ENCODE measurements at places on chromosomes 3 and 15. TPM values are rescaled to one million over a fixed set of nuclear protein-coding genes. Genes with fewer than 3 reads are reported as not detected.

- H3K36me3 ChIP-seq, result no peaks in the 10 kb centered on the region
- no peak for DNase-seq
- no peak overlapping the region for H3K27ac ChIP-seq
- peaks cover 9% of the 10 kb centered on the region for H3K27me3 ChIP-seq
Observed at GRCh38 chr3:124763644-124764358, 33.5 kb downstream of the UMPS start.

DNA sequence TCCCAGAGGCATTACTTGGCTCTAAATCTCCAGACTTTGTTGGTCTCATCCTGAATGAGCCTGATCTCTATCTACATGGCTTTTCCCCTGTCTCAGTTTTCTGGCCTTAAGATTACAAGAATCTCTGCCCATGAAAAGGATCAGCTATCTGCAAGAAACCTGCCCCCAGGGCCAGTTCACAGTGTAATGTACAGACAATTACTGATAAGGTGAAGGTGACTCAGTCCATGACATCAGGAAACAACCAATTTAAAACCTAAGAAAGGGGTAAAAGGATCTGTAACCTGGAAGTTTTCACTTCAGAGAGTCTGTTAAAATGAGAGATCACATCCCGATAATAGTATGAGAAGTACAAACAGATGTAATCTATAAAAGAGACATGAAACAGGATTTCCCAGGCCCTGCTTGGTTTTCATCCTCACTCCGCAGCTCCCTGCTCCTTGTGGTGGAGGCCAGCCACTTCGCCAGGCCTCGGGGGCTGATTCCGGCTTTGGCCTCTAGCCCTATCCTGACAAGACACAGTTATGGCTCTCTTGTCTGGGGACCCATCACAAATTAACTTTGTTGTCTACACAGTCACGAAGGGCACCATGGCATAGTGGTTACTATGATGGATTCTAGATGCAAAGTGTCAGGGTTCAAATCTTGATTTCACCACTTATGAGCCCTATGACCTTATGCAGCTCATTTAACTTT lies 136.9 kb downstream of the THSD4 start:
- H3K36me3 ChIP-seq, result no peaks in the 10 kb centered on the region
- no peak for DNase-seq
- no peak overlapping the region for H3K4me3 ChIP-seq
- H3K27me3 ChIP-seq, result peaks cover 2% of the 10 kb centered on the region

GRCh38 chr3:66082679-66083078 lies 44.0 kb upstream of the MAGI1 start:
- no peaks in the 10 kb centered on the region for H3K4me1 ChIP-seq
- H3K4me3 ChIP-seq, result no peak overlapping the region

DNA sequence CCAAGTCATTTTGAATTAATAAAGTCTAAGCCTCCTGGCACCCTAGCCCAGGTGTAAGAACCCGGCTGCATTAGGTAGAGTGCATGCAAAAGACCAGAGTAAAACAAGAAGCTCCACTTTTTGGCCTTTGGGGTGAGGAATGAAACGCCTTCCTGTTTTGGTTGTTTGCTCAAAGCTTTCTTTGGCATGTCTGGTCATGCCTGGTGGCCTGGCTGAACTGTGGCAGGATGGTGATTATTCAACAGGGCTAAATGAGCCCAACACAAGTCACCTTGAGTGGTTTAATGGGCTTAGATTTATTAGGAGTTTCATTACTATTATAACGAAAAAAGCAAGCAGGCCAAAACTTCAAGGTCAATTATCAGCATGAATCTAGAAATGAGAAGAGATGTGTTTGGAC lies 40.9 kb upstream of the LDHAL6B start:
- H3K27me3 ChIP-seq, result no peaks in the 10 kb centered on the region
- H3K36me3 ChIP-seq, result peaks cover 22% of the 10 kb centered on the region
- H3K4me3 ChIP-seq, result no peak overlapping the region
- H3K4me1 ChIP-seq, result peaks cover 27% of the 10 kb centered on the region

GRCh38 chr15:32091505-32092380 lies 61.4 kb downstream of the CHRNA7 start:
- no peak overlapping the region for H3K4me3 ChIP-seq
- DNase-seq, result no peak
- no peak overlapping the region for H3K27ac ChIP-seq
- no peaks in the 10 kb centered on the region for H3K36me3 ChIP-seq
- H3K27me3 ChIP-seq, result no peaks in the 10 kb centered on the region

- H3K27ac ChIP-seq, result no peak overlapping the region
- no peaks in the 10 kb centered on the region for H3K36me3 ChIP-seq
- no peak overlapping the region for H3K4me3 ChIP-seq
Observed at GRCh38 chr3:120173056-120173675, 78.9 kb upstream of the GSK3B start.

RNU5B-1 gene
- total RNA-seq, result not detected

GHSR gene
- total RNA-seq, result not detected

DNA sequence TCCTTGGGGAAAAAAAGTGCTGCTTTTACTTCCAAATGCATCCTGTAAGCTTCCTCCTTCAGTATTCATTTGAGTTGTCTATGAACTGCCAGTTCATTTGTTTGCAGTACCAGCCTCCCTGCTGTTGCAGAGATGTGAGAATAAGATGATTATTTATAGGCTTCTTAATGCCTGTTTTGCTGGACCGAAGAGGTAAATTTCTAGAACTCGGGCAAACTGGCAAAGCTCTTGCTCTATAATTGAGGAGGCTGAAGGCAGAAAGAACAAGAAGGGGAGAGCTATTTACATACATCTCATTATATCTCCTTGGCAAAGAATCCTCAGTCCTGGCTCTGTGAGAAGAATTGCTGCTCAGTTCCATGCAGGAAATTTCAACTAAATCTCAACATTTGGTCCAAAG lies 790.4 kb downstream of the GRM7 start:
- DNase-seq, result no peak
- H3K4me1 ChIP-seq, result no peaks in the 10 kb centered on the region
- H3K36me3 ChIP-seq, result no peaks in the 10 kb centered on the region
- H3K27ac ChIP-seq, result no peak overlapping the region
- no peaks in the 10 kb centered on the region for H3K27me3 ChIP-seq

GRCh38 chr3:120471643-120472042 lies 20.9 kb upstream of the FSTL1 start:
- H3K36me3 ChIP-seq, result no peaks in the 10 kb centered on the region
- no peak overlapping the region for H3K4me3 ChIP-seq
- no peaks in the 10 kb centered on the region for H3K4me1 ChIP-seq
- no peak overlapping the region for H3K27ac ChIP-seq
- DNase-seq, result no peak
- peaks cover 5% of the 10 kb centered on the region for H3K27me3 ChIP-seq

GRCh38 chr3:6228958-6229683 lies 631.8 kb upstream of the GRM7 start:
- no peak overlapping the region for H3K27ac ChIP-seq
- no peak overlapping the region for H3K4me3 ChIP-seq
- H3K27me3 ChIP-seq, result no peaks in the 10 kb centered on the region
- DNase-seq, result no peak
- H3K36me3 ChIP-seq, result no peaks in the 10 kb centered on the region
- H3K4me1 ChIP-seq, result no peaks in the 10 kb centered on the region

CCR2 gene
- 21.0 TPM for total RNA-seq

ECE2 gene
- not detected for total RNA-seq

DNA sequence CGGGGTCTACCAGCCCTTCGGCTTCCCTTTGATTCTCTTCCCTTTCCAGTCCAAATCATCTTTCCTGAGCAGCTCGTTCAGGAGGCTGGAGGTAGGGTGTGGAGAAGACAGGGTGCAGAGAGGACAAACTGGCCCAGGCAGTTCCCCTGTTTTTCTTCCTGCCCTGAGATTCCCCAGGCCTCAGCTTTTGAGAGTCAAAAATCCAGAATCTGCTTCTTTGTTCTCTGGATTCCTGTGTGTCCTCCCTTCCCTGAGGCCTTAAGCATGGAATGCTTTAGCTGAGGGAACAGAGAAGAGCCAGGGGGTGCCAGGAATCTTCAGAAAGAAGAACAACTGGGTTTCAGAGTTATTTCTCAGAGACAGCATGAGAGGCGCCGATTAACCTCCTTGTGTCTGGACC lies 26.7 kb upstream of the LRTM1 start:
- no peak for DNase-seq
- H3K36me3 ChIP-seq, result no peaks in the 10 kb centered on the region
- no peaks in the 10 kb centered on the region for H3K4me1 ChIP-seq

FOXB1 gene
- total RNA-seq, result 1.2 TPM

DNA sequence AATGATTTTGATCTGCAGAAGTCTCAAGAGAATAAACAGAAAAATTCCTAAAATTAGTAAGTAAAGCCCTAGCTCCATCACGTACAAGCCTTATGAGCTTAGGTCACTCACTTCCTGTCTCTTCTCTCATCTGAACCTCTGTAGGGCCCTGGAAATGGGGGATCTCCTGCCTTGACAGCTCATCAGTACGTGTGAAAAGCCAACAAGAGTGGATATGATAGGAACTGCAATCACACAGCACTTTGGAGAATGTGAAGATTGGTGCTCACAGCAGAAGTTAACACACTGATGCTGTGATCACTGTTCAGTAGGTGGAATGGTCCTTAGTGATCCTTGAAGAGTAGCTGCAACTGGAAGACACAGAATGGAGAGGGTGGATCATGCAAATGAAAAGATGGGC lies 27.8 kb upstream of the ALDH1L1 start:
- no peak for DNase-seq
- H3K27ac ChIP-seq, result no peak overlapping the region
- no peaks in the 10 kb centered on the region for H3K4me1 ChIP-seq

DNA sequence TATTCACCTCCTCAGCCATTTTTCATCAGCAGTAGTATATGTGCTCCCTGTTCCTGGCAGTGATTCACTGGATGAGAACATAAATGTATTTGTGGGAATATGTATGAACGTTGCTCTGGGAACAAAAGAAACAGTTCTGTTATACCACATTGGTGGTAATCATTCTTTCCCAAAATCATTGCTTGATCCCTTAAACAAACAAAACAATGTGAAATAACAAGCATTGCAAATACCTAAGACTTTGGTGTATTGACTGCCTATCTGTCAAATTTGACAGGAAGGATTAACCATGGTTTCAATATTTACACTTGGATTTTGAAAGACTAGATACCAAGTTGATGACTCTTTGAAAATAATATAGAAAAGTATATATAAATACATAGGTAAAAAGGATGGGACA lies 284.1 kb downstream of the FHIT start:
- no peak overlapping the region for H3K4me3 ChIP-seq
- H3K27me3 ChIP-seq, result no peaks in the 10 kb centered on the region
- H3K36me3 ChIP-seq, result no peaks in the 10 kb centered on the region

DNA sequence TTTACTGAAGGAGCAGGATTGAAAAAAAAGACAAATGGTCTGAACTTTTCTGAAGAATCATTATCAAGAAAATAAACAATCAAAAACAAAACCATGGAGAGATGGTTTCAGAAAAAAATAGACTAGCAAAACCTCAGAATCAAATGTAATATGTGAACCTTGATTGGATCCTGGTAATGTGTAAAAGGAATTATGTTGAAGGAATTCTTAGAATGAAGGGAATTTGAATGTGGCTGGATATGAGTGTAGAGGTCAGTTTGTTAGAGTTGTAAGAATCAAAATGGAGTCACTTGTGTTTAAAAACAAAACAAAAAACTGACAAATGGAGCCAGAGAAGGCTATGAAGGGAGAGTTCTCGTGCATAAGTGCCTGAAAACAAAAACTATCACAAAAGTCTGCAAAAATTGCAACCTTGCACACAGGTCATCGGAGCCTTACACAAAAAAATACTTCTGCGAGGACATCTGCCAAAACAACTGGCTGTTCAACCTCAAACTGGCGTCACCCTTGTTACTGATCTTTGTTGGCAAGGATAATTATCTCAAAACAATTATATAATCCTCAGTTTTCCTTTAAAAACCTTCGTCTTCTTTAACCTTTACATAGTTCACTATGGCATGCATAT lies 19.1 kb upstream of the ATP13A3 start:
- H3K36me3 ChIP-seq, result peaks cover 3% of the 10 kb centered on the region
- H3K4me3 ChIP-seq, result no peak overlapping the region
- no peak overlapping the region for H3K27ac ChIP-seq
- H3K27me3 ChIP-seq, result peaks cover 4% of the 10 kb centered on the region

DNA sequence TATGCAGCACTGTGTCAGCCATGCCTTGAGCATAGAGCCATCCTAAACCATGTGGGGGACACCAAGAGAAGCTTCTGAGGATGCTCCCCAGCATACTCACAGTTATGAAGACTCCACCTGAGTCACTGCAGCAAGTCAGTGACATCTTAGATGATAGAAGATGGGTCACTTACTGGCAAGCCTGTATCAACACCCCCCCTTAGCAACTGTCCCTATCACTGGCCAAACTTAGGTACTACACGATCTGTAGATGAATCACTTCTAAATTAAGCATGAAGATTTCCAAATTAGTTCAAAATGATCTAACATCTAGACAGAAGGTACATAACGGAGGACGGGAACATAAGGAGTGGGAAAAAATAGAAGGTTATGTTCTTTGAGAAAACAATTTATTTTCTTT lies 13.2 kb upstream of the LMCD1 start:
- H3K36me3 ChIP-seq, result no peaks in the 10 kb centered on the region
- no peak overlapping the region for H3K4me3 ChIP-seq
- no peak overlapping the region for H3K27ac ChIP-seq
- no peaks in the 10 kb centered on the region for H3K4me1 ChIP-seq
- H3K27me3 ChIP-seq, result peaks cover 3% of the 10 kb centered on the region

GRCh38 chr15:79881668-79882067 lies 15.1 kb downstream of the MTHFS start:
- H3K4me1 ChIP-seq, result no peaks in the 10 kb centered on the region
- peaks cover 75% of the 10 kb centered on the region for H3K36me3 ChIP-seq
- DNase-seq, result no peak
- no peak overlapping the region for H3K4me3 ChIP-seq
- no peaks in the 10 kb centered on the region for H3K27me3 ChIP-seq

DNA sequence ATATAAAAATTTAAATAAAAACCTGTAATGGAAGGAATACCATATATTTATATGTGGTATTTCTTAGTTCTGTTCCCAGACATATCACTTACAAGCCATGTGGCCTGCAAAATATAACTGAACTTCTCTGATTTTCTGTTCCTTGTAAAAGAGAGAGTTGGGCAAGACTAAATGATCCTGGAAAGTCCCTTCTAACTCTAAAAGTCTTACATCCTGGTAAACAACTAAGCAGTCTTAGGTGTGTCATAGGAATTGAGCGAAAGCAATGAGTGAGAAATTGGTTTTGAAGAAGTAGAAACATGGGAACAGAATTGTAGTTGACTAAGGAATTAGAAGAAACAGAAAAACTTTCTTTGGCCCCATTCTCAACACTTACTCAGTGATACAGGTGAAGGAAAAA lies 25.3 kb upstream of the IL20RB start:
- peaks cover 72% of the 10 kb centered on the region for H3K4me1 ChIP-seq
- H3K27ac ChIP-seq, result peak overlapping the region; percentile 80
- DNase-seq, result no peak
- peak overlapping the region; percentile 50 for H3K4me3 ChIP-seq
- H3K27me3 ChIP-seq, result no peaks in the 10 kb centered on the region

ZCWPW2 gene
- total RNA-seq, result not detected

- H3K4me1 ChIP-seq, result peaks cover 48% of the 10 kb centered on the region
- DNase-seq, result no peak
- peaks cover 3% of the 10 kb centered on the region for H3K36me3 ChIP-seq
- peak overlapping the region; percentile 8 for H3K27ac ChIP-seq
Observed at GRCh38 chr15:58296276-58296675, 135.5 kb upstream of the LIPC start.
